ENCODE measurements at places on chromosomes 4 and X. TPM values are rescaled to one million over a fixed set of nuclear protein-coding genes. Genes with fewer than 3 reads are reported as not detected.

DNA sequence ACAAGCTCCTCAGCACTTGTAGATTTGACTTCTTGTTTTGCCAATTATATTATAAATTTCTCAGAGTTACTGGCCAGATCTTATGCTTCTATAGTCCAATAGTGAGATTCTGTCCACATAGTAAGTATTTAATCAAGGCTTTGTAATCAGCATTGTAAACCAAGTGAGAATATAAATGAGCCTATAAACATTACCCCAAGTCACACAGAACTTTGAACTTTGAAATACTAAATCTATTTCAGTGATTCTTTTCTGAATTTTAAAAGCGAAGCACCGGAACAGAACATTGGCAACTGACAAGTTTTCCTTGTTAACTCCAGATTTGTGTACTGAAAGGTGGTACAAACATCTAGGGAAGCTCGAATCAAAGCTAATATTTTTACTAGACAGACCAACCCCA lies 37.2 kb downstream of the PPM1K start:
- DNase-seq = no peak

DNA sequence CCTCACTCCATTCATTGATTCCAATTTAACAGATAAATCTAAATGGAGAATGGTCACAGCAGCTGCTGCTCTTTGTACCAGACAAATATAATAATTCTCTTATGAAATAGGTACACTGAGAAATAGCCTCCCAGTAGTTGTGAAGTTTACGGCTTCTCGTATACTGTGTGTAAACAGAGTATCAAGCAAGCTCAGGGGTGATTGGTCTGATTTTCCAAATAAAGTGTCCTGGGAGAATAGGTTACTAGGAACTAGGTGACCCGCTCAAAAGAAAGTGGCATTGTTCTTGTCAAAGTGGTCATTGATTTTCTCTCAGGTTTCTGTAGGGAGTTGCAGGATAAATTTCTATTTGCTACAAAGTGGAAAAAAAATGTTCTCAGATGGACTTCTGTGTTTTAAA lies 838.2 kb downstream of the RAPGEF2 start:
- DNase-seq = no peak

DNA sequence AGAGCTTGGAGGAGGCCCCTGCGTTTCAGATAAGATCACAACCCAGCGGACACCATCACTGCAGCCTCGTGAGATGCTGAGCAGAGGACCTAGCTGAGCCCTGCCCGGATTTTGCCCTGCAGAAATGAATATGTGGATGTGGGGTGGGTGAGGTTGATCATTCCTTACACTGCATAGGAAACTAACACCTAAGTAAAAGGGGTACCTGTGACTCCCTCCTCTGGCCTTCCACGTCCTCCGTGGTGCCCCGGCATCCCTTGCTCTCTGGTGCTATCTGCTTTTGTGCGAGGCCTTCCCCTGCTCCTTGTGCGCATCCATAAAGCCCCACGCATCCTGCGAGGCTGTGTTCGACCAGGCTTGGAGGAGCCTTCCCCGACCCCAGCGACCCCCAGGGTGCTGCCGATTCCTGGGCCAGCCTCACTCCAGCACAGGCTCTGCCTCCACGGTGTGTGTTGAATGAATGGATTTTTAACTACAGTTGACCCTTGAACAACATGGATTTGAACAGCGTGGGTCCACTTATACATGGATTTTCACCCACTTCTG lies 25.6 kb upstream of the GPR78 start:
- DNase-seq = no peak

CAMK2D gene
- total RNA-seq = 7.1 TPM

BTK gene
- not detected for total RNA-seq

RNF175 gene
- total RNA-seq = not detected

DCAF8L2 gene
- total RNA-seq = 5.6 TPM

FGFBP2 gene
- not detected for total RNA-seq

VGLL1 gene
- total RNA-seq = 154 TPM
